ENCODE measurements at places on chromosomes 1 and 21. TPM values are rescaled to one million over a fixed set of nuclear protein-coding genes. Genes with fewer than 3 reads are reported as not detected.
A peak's percentile ranks its signal among the peaks of the same experiment; 100 is the strongest.

DNA sequence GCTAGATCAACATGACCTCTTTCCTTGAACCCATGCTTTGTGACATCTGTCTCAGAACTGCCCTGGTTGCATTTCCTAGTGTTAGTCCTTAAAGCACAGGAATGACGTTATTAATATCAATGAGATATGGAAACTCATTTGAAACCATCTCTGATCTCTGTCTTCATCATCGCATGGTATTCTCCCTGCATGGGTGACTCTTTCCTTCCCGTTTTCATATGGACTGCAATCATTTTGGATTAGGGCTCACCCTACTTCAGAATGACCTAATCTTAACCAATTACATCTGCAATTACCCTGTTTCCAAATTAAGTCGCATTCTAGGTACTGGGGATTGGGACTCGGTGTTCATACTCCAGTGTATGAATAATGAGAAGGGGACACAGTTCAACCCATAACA, 41.7 kb upstream of the DISC1 start:
- no peak overlapping the region for H3K27ac ChIP-seq
- H3K4me1 ChIP-seq = no peaks in the 10 kb centered on the region
- DNase-seq = no peak
- no peaks in the 10 kb centered on the region for H3K27me3 ChIP-seq

GRCh38 chr1:160868141-160868540, 5.5 kb upstream of the CD244 start:
- H3K36me3 ChIP-seq = no peaks in the 10 kb centered on the region
- no peaks in the 10 kb centered on the region for H3K4me1 ChIP-seq
- H3K27ac ChIP-seq = no peak overlapping the region
- DNase-seq = no peak
- H3K4me3 ChIP-seq = no peak overlapping the region

GRCh38 chr1:155002464-155003226, at the start of gene ZBTB7B:
Gene ZBTB7B (plus strand): TSS chr1:155002802. CDS start chr1:155014661, 11,859 bp downstream.
- H3K36me3 ChIP-seq = no peaks in the 10 kb centered on the region
- peak within 1 kb of the TSS; percentile 95 for H3K27ac ChIP-seq
- peaks cover 22% of the 10 kb centered on the region for H3K4me1 ChIP-seq
- no peaks in the 10 kb centered on the region for H3K27me3 ChIP-seq
- peak; percentile 58 for DNase-seq

- no peaks in the 10 kb centered on the region for H3K27me3 ChIP-seq
- no peak overlapping the region for H3K27ac ChIP-seq
- H3K4me1 ChIP-seq = peaks cover 4% of the 10 kb centered on the region
- peak; percentile 31 for DNase-seq
- no peaks in the 10 kb centered on the region for H3K36me3 ChIP-seq
These were observed 4.0 kb downstream of the AMPD2 start for GRCh38 chr1:109623601-109624161.

DNA sequence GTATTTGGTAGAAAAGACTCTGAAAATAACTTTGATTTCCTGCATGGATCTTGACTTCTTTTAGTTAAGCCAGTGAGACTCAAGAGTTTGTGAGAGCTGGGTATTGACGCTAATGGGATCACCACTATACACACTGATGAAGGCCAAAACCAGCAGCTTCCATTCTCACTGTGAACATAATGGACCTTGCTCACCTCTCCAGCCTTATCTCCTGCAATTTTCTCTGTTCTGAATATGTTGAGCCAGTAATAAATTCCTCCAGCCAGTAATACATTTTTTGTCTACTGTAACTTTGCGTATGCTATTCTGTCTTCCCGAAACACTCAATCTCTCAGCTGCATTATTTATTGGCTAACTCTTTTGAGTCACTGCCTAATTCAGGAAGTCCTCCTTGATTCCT, 111.6 kb upstream of the PPP2R5A start:
- no peak overlapping the region for H3K27ac ChIP-seq
- no peaks in the 10 kb centered on the region for H3K27me3 ChIP-seq
- no peaks in the 10 kb centered on the region for H3K4me1 ChIP-seq
- no peak overlapping the region for H3K4me3 ChIP-seq
- no peaks in the 10 kb centered on the region for H3K36me3 ChIP-seq

- H3K36me3 ChIP-seq = no peaks in the 10 kb centered on the region
- H3K27me3 ChIP-seq = no peaks in the 10 kb centered on the region
- DNase-seq = no peak
These were observed 12.5 kb upstream of the SARS1 start for GRCh38 chr1:109201123-109201703.

GRCh38 chr21:21188513-21189195, 190.4 kb downstream of the NCAM2 start:
- no peak overlapping the region for H3K4me3 ChIP-seq
- no peak overlapping the region for H3K27ac ChIP-seq
- no peaks in the 10 kb centered on the region for H3K27me3 ChIP-seq
- H3K4me1 ChIP-seq = no peaks in the 10 kb centered on the region

DNA sequence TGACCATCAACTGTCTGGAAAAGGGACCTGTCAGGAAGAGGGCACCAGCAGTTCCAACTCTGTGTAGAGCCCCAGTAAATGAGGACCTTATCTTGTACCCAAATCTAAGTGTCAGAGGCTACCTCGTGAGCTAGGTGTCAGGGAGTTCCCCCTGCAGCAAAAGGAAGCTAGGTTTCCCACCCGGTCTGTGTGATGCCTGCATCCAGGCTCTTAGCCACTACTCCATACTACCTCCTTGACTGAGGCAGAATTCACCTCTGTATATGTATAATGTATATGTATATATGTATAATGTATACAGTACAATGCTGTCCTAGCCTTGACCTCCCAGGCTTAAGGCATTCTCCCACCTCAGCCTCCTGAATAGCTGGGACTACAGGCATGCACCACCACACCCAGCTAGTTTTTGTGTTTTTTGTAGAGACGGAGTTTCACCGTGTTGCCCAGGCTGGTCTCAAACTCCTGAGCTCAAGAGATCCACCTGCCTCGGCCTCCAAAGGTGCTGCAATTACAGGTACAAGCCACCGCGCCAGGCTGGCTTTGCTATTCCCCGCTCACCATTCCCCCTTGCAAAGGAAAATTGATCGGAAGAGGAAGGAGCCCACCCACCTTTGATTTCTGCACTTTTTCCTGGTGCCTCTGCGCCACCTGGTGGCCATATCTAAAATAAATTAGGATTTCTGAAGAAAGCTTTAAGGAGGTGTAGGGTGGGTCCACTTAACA, 15.7 kb upstream of the LUZP1 start:
- H3K4me1 ChIP-seq = no peaks in the 10 kb centered on the region
- peak; percentile 26 for DNase-seq
- H3K27me3 ChIP-seq = no peaks in the 10 kb centered on the region
- H3K27ac ChIP-seq = no peak overlapping the region
- H3K4me3 ChIP-seq = peak overlapping the region; percentile 32

GRCh38 chr1:160520999-160521398, 2.1 kb downstream of the SLAMF6 start:
- H3K36me3 ChIP-seq = no peaks in the 10 kb centered on the region
- DNase-seq = no peak
- H3K27ac ChIP-seq = no peak overlapping the region
- H3K4me3 ChIP-seq = no peak overlapping the region

GRCh38 chr1:87888446-87888845, 559.8 kb downstream of the LMO4 start:
- H3K4me1 ChIP-seq = no peaks in the 10 kb centered on the region

GRCh38 chr21:36698981-36699545, at the start of gene SIM2:
Gene SIM2 (plus strand): TSS chr21:36699115. CDS start chr21:36699747, 632 bp downstream.
- peak within 1 kb of the TSS; percentile 23 for H3K4me3 ChIP-seq
- peaks cover 17% of the 10 kb centered on the region for H3K27me3 ChIP-seq
- no peaks in the 10 kb centered on the region for H3K4me1 ChIP-seq
- no peak for DNase-seq
- no peaks in the 10 kb centered on the region for H3K36me3 ChIP-seq

DNA sequence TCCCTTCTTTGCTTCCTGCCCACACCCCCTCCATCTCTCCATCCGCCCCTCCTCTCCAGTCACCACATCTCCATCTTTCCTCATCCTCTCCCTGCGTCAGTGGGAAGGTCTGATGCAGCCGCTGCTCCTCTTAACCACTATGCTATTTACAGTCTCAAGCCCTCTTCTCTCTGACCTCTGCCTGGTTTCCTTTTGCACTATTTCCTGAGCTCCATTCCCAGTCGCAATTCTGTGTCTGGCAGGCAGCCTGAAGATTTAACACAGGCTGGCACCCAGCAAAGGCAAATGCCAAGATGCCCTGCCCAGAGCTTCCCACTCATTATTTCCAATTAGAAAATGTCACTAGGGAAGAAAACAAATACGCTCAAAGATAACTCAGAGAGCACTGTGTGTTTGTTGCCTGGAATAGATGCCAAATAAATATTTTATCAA, 89.6 kb upstream of the LPGAT1 start:
- H3K27ac ChIP-seq = no peak overlapping the region
- H3K4me1 ChIP-seq = no peaks in the 10 kb centered on the region
- H3K36me3 ChIP-seq = no peaks in the 10 kb centered on the region
- no peaks in the 10 kb centered on the region for H3K27me3 ChIP-seq

- H3K36me3 ChIP-seq = no peaks in the 10 kb centered on the region
- no peaks in the 10 kb centered on the region for H3K4me1 ChIP-seq
- H3K4me3 ChIP-seq = no peak overlapping the region
- DNase-seq = no peak
- no peak overlapping the region for H3K27ac ChIP-seq
These were observed 192.9 kb upstream of the HP1BP3 start for GRCh38 chr1:20980051-20980450.

DNA sequence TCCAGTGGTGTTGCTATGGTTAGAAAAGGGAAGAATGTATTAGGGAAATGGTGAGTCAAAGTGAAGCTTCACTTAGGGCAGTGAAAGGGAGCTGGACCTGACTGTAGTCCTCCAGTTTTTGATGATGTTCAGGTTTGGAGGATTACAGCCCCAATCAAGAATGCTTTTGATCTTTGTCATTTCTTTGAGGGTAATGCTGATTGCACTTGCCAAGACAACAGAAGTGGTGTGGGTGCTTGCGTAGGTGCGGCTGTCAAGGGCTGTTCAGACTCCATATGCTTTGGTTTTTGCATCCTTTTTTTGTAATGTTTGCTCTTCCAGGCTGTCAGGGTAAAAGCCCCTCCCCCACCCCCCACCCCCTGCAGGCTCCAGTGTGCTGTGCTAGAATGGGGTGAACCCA, 38.9 kb downstream of the HHAT start:
- no peak overlapping the region for H3K27ac ChIP-seq
- H3K4me3 ChIP-seq = no peak overlapping the region
- no peaks in the 10 kb centered on the region for H3K36me3 ChIP-seq

DNA sequence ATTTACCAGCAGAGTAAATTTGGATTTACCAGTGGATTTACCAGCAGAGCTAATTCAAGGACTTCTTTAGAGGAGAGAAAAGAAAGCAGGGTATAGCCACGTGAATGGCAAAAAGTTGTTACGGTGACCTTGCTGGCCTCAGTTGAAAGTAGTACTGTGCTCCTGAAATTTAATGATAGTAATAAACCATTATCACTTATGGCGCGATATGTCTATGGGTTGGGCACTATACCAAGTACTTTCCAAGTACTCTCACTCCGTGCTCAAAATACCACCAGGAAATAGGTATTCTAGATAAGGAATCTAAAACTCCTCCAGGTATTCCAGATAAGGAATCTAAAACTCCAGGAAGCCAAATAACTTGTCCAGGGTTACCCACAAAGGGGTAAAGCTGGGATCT, 35.8 kb downstream of the SLC44A3 start:
- peak overlapping the region; percentile 89 for H3K27ac ChIP-seq
- DNase-seq = no peak
- H3K4me1 ChIP-seq = no peaks in the 10 kb centered on the region
- H3K36me3 ChIP-seq = no peaks in the 10 kb centered on the region

GRCh38 chr1:162994921-162995320, 74.2 kb upstream of the RGS4 start:
- no peak for DNase-seq
- H3K27me3 ChIP-seq = no peaks in the 10 kb centered on the region
- H3K36me3 ChIP-seq = no peaks in the 10 kb centered on the region
- no peak overlapping the region for H3K27ac ChIP-seq

GRCh38 chr1:84073266-84073665, 70.8 kb upstream of the PRKACB start:
- DNase-seq = no peak
- H3K27me3 ChIP-seq = no peaks in the 10 kb centered on the region
- H3K4me1 ChIP-seq = no peaks in the 10 kb centered on the region
- no peaks in the 10 kb centered on the region for H3K36me3 ChIP-seq
- H3K4me3 ChIP-seq = no peak overlapping the region
- no peak overlapping the region for H3K27ac ChIP-seq

GRCh38 chr1:8831340-8831739, 13.9 kb upstream of the RERE start:
- no peak overlapping the region for H3K27ac ChIP-seq
- no peaks in the 10 kb centered on the region for H3K4me1 ChIP-seq
- H3K4me3 ChIP-seq = no peak overlapping the region
- H3K27me3 ChIP-seq = no peaks in the 10 kb centered on the region
- H3K36me3 ChIP-seq = no peaks in the 10 kb centered on the region
- DNase-seq = no peak

DNA sequence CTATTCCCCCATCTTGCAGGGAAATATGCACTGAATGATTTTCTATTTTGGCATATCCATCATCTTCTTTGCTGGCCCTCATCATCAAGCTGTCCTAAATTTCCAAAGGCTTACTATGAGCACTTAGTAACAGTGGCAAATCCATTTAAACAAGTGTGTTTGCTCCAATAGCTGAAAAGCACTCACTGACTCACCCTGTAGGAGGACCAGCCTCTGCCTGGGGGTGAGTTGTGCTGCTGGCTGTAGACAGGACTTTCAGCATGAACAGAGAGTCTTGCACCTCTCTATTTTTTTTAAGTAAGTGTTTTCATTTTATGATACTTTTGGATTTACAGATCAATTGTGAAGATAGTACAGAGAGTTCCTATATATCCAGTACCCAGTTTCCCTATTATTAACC, 97.3 kb downstream of the SLC35F3 start:
- H3K27me3 ChIP-seq = no peaks in the 10 kb centered on the region
- H3K4me1 ChIP-seq = no peaks in the 10 kb centered on the region
- no peaks in the 10 kb centered on the region for H3K36me3 ChIP-seq
- no peak for DNase-seq

DNA sequence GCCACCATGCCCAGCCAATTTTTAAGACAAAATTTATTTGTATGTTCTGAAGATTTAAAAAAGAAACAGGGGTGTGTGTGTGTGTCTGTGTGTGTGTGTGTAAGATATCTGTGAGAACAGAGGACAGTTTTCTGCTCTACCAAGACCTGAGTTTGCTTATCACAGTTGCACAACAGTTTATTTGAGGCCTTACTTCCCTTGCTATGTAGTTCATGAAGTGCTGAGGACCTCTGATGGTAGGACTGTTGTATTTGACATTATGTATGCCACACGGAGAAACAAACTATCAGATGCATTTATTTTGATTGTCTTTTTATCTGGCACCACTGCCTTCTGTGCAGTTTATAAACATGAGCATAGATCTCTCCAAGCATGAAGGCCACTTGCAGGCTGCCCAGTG, 355.2 kb downstream of the PBX1 start:
- no peaks in the 10 kb centered on the region for H3K27me3 ChIP-seq
- DNase-seq = peak; percentile 33
- no peaks in the 10 kb centered on the region for H3K36me3 ChIP-seq
- no peak overlapping the region for H3K4me3 ChIP-seq
- H3K4me1 ChIP-seq = peaks cover 8% of the 10 kb centered on the region
- H3K27ac ChIP-seq = peak overlapping the region; percentile 39

OVAAL gene
- not detected for total RNA-seq

ERMAP gene
- 16.0 TPM for total RNA-seq

KIFAP3 gene
- 6.1 TPM for total RNA-seq

LCE1B gene
- not detected for total RNA-seq

HNRNPU gene
- total RNA-seq = 220 TPM

TSPAN2 gene
- total RNA-seq = 42.5 TPM

GPR37L1 gene
- total RNA-seq = 0.09 TPM

POGK gene
- total RNA-seq = 46.1 TPM

NBPF4 gene
- not detected for total RNA-seq

LHX4 gene
- total RNA-seq = not detected

TBX19 gene
- 6.5 TPM for total RNA-seq

SPATA21 gene
- total RNA-seq = 0.27 TPM

PCSK9 gene
- not detected for total RNA-seq
